ENCODE measurements at places on chromosomes 7 and 10.
A peak's percentile ranks its signal among the peaks of the same experiment; 100 is the strongest.

- H3K4me1 ChIP-seq, result no peaks in the 10 kb centered on the region
- no peak overlapping the region for H3K27ac ChIP-seq
- no peaks in the 10 kb centered on the region for H3K36me3 ChIP-seq
- no peak overlapping the region for H3K4me3 ChIP-seq
- DNase-seq, result no peak
Observed at GRCh38 chr7:82036146-82036886, 266.5 kb upstream of the HGF start.

- no peaks in the 10 kb centered on the region for H3K27me3 ChIP-seq
- no peak for DNase-seq
- H3K4me3 ChIP-seq, result no peak overlapping the region
- no peaks in the 10 kb centered on the region for H3K4me1 ChIP-seq
- H3K27ac ChIP-seq, result no peak overlapping the region
Observed at GRCh38 chr7:69677054-69677852, 79.0 kb downstream of the AUTS2 start.

DNA sequence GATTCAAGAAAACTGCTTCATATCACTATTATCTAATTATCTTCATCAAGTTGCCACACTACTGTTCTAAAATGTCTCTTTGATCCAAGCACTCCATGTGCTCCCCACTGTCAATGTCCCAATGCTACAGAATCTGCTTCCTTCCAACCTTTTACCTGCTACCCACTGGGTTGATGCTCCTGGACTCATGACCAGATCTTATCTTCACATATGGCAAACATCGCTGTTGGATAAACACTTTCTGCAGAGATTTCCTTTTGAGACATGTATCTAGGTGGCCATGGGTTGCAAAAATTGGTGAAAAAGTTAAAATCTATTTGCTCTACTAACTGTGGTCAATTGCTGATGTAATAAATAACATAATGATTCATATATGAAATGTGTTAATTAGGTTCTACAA lies 24.5 kb upstream of the SEMA3C start:
- H3K4me3 ChIP-seq, result no peak overlapping the region
- no peak overlapping the region for H3K27ac ChIP-seq
- no peaks in the 10 kb centered on the region for H3K27me3 ChIP-seq
- no peak for DNase-seq
- H3K4me1 ChIP-seq, result peaks cover 3% of the 10 kb centered on the region

- no peak for DNase-seq
- no peaks in the 10 kb centered on the region for H3K4me1 ChIP-seq
- no peak overlapping the region for H3K4me3 ChIP-seq
Observed at GRCh38 chr7:110262251-110262650, 828.7 kb upstream of the LRRN3 start.

DNA sequence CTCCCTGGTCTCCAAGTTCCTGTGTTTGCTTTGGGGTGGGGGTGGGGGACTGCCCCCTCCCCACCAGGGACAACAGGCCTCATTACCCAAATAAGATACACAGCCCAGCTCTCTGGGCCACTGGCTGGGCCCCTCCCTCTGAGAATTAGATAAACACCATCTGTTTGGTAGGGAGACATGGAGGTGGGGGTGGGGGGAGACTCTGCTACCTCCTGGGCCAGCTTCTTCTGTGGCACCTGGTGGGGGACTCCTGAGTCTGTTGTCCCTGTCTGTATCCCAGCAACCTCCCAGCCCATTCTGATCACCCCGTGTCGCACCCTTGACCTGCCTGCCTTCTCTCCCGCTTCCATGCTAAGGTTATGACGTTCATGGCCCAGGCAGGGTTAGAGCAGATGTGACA lies 5.8 kb downstream of the MLXIPL start:
- no peaks in the 10 kb centered on the region for H3K36me3 ChIP-seq
- H3K4me3 ChIP-seq, result no peak overlapping the region
- DNase-seq, result no peak
- peaks cover 8% of the 10 kb centered on the region for H3K4me1 ChIP-seq

DNA sequence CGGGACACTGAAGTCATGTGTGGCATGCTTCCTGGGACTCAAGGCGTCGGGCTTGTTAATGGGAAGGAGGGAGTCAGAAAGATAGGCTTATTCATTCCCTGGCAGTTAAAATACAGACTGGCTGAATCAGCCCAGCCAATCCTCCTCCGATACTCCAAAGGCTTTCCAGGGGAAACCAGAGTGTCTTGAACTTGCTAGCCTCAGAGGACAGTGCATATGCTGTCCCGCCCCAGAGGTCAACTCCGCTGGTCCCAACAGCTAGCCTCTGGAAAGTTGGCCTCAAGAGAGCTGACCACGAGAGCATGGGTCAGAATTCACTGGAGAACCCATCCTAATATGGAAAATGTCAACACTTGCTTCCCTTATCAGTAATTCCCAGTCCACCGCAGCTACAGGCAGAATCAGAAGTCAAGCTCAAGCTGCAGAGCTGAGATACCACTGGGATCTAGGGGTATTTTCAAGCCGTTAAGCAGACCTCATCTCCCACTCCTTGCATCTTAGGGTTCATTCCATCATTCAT lies 43.0 kb downstream of the ELMO1 start:
- no peaks in the 10 kb centered on the region for H3K4me1 ChIP-seq
- H3K36me3 ChIP-seq, result no peaks in the 10 kb centered on the region
- no peak overlapping the region for H3K4me3 ChIP-seq
- no peak overlapping the region for H3K27ac ChIP-seq
- no peaks in the 10 kb centered on the region for H3K27me3 ChIP-seq

GRCh38 chr7:26954951-26955350 lies 90.6 kb upstream of the SKAP2 start:
- H3K27ac ChIP-seq, result no peak overlapping the region
- H3K4me3 ChIP-seq, result no peak overlapping the region
- H3K36me3 ChIP-seq, result no peaks in the 10 kb centered on the region
- no peaks in the 10 kb centered on the region for H3K27me3 ChIP-seq
- DNase-seq, result no peak

DNA sequence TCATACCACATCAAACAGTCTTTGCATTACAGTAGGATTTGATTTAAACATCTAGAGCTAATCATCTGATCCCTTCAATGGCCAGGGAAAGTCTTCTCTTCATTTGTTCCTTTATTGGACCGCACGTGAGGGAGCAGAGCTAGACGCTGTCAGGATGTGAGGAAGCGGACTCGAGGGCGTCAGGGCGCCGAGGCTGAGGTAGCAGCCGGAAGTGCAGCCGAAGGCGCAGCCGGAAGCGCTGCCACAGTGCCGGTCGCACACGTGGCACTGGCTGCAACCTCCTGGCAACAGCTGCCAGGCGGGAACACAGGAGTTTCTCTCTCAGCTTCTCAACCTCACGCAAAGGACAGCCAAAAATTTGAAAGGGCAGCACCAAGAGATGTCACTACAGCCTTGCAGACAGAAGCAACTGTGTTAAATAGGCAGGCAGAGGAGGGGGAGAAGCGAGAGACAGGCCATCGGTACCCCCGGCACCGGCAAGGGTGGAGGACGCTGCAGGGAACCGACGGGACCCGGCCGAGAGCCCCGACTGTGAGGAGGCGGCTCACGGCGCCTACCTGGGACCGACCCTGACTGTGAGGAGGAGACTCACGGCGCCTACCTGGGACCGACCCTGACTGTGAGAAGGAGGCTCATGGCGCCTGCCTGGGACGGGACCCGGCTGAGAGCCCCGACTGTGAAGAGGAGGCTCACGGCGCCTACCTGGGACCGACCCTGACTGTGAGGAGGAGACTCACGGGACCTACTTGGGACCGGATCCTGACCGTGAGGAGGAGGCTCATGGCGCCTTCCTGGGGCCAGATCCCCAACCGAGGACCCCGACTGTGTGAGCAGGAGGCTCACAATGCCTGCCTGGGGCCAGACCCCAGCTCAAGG lies 32.3 kb downstream of the VIPR2 start:
- H3K27me3 ChIP-seq, result no peaks in the 10 kb centered on the region
- H3K4me3 ChIP-seq, result peak overlapping the region; percentile 13
- peaks cover 15% of the 10 kb centered on the region for H3K4me1 ChIP-seq
- no peak overlapping the region for H3K27ac ChIP-seq

DNA sequence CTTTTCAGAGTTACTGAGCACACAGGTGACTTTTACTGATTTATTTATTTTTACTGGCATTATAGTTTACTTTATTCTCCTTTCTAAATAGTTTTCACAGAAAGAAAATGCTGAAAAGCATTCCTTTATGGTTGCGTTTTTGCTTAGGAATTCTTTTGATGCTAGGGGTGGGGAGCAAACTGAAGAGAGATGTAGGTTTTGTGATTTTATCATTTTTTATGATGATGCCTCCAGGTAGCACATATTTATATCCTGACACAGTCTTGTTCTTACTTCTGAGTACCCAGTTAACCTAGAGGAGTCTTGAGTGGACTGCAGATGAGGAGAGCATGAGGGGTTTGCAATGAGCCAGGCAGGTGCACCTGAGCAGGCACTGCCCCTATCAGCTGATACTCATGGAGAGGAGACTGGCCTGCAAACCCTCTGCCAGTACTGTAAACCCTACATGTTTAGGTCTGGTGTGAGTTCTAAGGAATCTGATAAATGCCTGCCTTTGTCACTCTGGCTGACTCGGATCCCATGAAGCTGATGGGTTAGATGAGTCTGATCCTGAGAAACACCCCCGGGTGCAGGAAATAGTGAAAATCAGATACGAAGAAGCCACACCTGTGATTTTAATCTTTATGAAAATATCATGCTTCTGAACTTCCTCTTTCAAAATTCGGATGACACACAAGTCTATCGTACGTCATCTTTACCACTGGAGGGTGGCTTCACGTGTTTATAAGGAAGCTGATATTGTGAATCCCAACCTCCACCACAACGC lies 302.9 kb downstream of the WDR37 start:
- DNase-seq, result no peak
- H3K36me3 ChIP-seq, result no peaks in the 10 kb centered on the region
- H3K27ac ChIP-seq, result no peak overlapping the region
- H3K27me3 ChIP-seq, result no peaks in the 10 kb centered on the region
- no peaks in the 10 kb centered on the region for H3K4me1 ChIP-seq
- H3K4me3 ChIP-seq, result no peak overlapping the region

DNA sequence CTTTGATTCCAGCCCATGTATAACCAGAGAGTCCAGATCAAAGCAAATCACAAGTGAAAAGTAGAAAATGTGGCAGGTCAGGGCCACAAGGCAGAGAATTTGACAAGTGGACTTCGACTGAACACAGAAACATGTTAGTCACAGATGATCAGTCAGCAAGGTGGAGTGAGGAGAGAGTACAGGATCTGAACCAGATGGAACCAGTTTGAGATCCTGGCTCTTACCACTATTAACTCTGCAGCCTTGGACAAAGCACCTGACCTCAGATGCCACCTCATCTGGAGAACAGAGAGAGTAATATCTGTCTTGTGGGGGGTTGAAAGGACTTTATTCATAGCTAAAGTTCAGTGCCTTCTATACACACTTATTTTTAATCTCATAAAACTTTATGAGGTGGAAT lies 4.4 kb downstream of the MRLN start:
- H3K36me3 ChIP-seq, result no peaks in the 10 kb centered on the region
- H3K4me1 ChIP-seq, result no peaks in the 10 kb centered on the region
- no peak overlapping the region for H3K4me3 ChIP-seq
- H3K27ac ChIP-seq, result no peak overlapping the region
- H3K27me3 ChIP-seq, result no peaks in the 10 kb centered on the region

- no peaks in the 10 kb centered on the region for H3K36me3 ChIP-seq
- no peak for DNase-seq
- H3K4me3 ChIP-seq, result no peak overlapping the region
- no peak overlapping the region for H3K27ac ChIP-seq
- no peaks in the 10 kb centered on the region for H3K27me3 ChIP-seq
- H3K4me1 ChIP-seq, result no peaks in the 10 kb centered on the region
Observed at GRCh38 chr10:33102071-33102470, 144.0 kb upstream of the ITGB1 start.

DNA sequence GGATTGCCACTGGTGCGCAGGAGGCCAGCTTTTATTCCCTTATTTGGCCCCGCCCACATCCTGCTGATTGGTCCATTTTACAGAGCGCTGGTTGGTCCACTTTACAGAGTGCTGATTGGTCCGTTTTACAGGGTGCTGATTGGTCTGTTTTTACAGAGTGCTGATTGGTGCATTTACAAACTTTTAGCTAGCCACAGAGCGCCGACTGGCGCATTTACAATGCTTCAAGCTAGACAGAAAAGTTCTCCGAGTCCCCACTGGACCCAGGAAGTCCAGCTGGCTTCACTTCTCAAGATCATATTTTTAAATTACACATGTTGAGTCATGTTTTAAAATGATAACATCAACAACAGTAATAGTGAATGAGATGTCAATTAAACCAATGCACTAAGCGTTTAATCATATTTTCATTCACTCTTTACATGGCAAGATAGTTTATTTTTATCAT lies 128.3 kb downstream of the CUBN start:
- H3K4me3 ChIP-seq, result peak overlapping the region; percentile 28
- no peaks in the 10 kb centered on the region for H3K36me3 ChIP-seq
- peak overlapping the region; percentile 83 for H3K27ac ChIP-seq
- peaks cover 11% of the 10 kb centered on the region for H3K4me1 ChIP-seq
- DNase-seq, result no peak
- H3K27me3 ChIP-seq, result no peaks in the 10 kb centered on the region

DNA sequence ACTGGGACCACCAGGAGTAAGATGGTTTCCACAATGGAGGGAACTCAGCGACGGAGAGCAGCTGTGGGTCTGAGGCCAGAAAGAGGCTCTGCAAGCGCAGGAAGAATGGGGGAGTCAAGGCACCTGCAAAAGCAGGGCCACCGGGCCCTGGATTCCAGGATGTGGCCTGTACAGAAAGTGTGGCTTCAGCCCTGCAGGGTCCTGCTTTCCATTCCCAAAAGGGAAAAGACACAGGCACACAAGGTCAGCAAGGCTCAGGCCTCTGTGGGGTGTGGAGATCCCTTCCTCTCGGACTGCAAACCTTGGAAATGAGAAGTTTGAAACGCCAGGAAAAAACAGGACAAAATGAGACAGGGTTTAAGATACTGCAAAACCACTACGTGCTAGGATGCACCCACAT lies 232.5 kb downstream of the TNS3 start:
- no peak overlapping the region for H3K4me3 ChIP-seq
- H3K4me1 ChIP-seq, result no peaks in the 10 kb centered on the region
- no peak for DNase-seq
- H3K36me3 ChIP-seq, result peaks cover 6% of the 10 kb centered on the region

GRCh38 chr7:6563936-6564770 lies 12.9 kb upstream of the GRID2IP start:
- no peaks in the 10 kb centered on the region for H3K4me1 ChIP-seq
- H3K27ac ChIP-seq, result peak overlapping the region; percentile 45
- H3K4me3 ChIP-seq, result no peak overlapping the region
- H3K27me3 ChIP-seq, result no peaks in the 10 kb centered on the region
- DNase-seq, result no peak
- H3K36me3 ChIP-seq, result no peaks in the 10 kb centered on the region

DNA sequence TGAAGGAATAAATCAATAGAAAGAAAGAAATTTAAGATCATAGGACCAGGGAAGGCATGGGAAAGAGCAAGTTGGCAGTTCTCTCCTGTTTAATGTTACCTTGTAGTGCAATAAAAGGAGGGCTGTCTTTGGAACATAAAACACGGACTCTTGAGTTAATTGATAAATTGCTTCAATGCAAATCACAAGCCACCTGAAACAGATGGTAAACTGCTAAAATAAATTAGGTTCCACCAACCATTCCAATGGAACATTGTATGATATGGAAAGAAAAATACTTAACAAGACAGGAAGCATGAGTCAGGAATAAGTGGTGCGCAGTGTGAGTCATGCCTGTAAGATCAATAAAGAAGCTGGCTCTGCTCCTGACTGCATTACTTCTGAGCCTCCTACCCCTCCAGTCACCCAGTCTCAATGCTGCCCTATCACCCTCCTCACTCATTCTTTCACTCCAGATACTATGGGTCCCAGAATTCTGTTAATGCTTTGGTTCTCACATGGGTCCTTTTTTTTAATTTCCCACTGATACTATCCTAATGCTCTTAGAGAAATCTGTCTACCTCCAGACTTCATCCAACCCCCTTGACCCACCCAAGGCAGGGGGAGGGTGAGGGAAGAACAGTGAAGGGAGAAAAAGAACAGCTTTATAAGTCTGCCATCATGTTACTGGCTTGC lies 78.9 kb downstream of the LRRC17 start:
- H3K4me1 ChIP-seq, result peaks cover 14% of the 10 kb centered on the region
- no peak overlapping the region for H3K4me3 ChIP-seq
- peak overlapping the region; percentile 92 for H3K27ac ChIP-seq
- no peaks in the 10 kb centered on the region for H3K36me3 ChIP-seq

Data from ascending aorta (tissue), 2 donors.